ENCODE measurements at places on chromosomes 2 and 18.

GRCh38 chr2:86372641-86373502 is 35.4 kb upstream of the REEP1 start:
- DNase-seq, result peak; percentile 35

DNA sequence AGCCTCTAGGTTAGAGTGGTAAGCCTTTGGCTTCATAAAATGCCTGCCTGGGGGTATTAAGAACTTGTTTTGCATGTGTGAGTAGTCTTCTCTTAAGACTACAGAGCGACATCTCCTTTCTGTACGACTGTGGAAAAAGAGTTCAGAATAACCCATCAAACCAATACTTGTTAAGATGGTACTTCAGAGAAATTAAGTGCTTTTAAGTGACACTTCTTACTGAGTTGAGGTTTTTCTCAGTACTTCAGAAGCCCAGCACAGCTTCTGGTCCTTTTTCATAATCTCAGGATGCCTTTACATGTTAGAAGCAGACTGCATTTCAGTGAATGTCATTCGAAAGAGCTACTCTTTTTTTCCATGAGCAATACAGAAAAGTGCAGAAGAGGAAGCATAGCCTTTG is 10.8 kb downstream of the XRCC5 start:
- DNase-seq, result no peak

- no peak for DNase-seq
Measured at GRCh38 chr2:7523481-7524120, 606.4 kb downstream of the RNF144A start.

- no peak for DNase-seq
Measured at GRCh38 chr2:118779362-118779761, 68.1 kb downstream of the EN1 start.

GRCh38 chr2:203709416-203710040 is 3.1 kb downstream of the CD28 start:
- DNase-seq, result no peak

DNA sequence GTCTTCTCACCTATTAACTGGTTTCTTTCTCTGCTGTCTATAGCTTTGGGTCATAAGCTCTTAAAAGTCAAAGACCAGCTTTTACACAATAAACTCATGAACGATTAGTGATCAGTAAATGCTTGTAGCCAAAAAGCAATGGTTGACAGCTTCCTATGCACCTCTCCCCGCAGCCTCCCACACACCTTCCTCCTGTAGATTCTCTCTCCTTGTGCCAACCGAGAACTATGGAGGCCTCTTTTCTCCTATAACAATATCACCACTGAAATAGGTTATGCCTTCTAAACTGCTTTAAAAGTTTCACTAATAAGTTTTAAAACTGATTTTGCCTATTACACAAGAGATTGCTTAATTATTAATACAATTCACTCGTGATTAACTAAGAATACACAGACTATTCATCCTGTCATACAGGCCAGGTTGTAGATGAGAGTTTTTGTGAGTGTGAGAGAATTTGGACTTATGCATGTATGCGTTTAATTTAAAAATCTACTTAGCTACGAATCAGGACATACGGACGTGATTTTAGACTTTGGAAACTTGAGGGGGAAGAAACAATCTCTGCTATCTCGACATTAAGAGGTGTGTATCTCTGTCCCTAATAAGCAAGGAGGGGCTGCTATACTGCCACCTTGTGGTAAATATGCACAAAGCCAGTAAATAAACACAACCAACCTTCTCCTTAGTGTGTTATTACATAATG is 229.1 kb upstream of the RBBP8 start:
- no peak for DNase-seq

DNA sequence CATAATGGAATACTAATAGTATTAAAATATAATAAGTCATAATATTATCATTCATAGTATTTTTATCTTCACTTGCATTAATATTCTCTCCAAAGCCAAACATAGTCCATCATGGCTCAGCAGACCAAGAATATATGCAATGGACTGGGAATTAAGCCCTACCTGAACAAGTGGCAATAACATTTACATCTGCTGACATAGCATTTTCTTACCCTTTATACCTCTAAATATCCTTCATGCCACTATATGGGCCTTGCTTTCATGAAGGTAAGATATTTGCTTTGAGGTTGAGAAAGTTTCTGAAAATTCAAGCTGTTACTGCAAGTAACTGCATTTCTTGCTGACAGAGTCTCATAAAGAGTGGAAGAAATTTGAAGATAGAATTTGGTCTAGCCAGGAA is 847.4 kb upstream of the GCFC2 start:
- no peak for DNase-seq

DNA sequence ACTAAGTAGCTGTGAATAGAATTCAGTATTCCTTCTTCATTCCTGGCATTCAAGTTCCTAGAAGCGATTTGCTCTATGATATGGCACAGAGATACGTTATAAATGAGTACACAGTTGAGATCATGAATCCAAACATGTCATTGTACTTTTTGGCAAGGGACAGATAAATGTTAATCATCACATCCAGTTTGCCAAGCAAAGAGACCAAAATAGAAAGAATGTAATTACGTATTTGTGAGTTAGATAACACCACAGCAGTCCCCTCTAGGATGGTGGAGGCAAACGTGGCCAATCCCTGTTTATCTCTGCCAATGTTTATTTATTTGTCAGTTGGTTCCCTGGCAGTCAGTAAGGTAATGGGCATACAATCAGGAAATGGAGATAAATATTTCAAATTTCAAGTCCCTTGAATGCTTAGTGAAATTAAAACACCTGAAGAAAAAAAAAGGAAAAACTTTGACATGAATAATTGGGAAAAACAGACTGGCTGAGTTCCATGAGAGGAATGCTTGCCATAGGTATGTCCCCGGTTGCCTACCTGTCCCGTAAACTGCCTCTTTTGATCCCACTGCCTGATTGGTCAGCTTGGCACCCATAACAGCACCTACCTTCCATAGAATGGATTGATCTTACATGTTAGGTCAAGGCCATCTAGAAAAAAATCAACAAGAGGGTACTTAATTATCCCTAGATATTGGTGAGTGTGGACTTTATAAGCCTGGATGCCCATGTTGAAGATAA is 451.1 kb upstream of the NETO1 start:
- DNase-seq, result no peak

GRCh38 chr18:78330766-78331165 is 648.9 kb upstream of the SALL3 start:
- no peak for DNase-seq

DNA sequence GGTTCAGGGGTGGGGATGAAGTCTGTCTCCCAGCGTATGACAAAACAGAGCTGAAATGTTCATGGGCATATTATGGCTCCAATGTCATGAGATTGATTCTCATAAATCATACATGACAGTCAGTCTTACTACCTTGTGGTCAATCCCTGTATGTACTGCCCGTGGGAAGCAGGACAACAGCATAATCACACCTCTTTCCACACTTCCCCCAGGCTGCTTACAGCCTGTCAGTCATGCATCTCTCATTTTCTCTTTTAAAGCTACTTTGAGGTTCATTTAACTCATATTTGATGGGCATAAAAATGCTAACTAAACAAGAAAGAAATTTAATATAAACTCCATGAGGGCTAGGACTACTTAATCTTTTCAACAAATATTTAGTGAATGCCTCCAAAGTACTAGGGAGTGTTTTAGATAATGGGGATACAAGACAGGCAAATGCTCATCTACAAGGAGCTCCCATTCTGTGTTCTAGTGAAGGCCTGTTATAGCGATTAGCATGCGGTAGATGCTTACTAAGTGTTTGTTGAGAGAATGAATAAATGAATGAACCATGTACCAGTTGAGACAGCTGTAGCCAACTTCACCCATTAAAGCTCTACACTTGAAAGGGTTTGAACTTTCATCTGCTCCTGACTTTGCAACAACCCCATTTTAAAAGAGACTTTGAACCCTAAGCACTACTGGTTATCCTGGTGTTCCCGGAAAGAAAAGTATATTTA is 89.1 kb downstream of the ALPK2 start:
- no peak for DNase-seq

DNA sequence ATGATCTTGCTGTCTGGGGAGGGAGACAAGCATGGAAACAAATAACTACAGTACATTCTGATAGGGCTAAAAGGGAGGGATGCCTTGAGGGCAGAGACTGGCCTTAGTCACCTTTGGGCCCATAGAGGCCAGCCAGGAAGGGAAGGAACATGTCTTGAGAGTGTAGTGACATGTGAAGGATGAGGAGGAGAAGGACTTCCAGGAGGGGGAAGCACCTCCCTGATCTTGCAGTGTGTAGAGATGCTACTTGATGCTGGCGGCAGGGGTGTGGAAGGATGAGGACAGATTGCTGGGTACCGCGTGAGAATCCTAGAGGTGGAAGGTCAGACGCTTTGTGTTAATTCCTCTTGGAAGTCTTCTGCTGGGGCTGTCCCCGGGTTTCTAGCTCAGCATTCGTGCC is 13.1 kb downstream of the TET3 start:
- no peak for DNase-seq

GRCh38 chr2:42192652-42193566 is 23.8 kb downstream of the EML4 start:
- DNase-seq, result no peak

DNA sequence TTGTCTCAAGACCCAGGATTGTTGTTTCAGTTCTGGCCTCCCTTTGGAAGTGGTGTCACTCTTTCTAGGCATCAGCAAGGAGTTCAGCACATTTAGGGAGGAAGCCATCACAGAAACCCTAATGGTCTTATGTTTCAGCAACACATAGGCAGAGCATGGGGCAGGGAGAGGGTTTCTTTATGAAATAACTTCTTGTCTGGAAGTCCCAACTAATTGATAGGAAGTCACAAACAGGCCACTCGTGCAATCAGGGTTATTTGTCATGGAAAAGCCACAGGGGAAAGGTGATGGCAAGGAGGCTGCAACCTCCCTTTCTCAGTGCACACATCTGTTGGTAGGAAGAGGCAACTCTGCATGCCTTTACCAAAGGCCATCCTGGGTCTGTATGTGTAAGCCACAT is 103.0 kb downstream of the BCL11A start:
- no peak for DNase-seq

- no peak for DNase-seq
Measured at GRCh38 chr2:109164311-109164710, 35.3 kb downstream of the SH3RF3 start.

DNA sequence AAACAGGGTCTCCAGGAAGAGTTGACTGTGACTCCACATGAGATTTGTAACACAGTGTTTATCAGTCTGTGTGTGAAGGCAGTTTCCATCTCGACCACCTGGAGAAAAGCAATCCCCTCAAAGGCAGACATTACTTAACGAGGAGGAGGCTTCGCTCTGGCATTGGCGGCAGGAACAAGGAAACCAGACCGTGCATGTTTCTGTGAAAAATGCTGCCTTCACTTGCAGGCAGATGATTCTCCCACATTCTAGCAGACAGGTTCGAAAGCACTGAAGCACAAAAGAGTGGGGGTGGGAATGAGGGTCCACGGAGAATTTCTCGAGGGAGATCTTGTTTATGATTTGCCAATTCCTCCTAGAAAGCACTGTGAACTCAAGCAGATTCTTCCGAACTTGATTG is 414.0 kb downstream of the SLC4A3 start:
- DNase-seq, result no peak

GRCh38 chr18:62876828-62877227 is 161.5 kb downstream of the PHLPP1 start:
- no peak for DNase-seq

DNA sequence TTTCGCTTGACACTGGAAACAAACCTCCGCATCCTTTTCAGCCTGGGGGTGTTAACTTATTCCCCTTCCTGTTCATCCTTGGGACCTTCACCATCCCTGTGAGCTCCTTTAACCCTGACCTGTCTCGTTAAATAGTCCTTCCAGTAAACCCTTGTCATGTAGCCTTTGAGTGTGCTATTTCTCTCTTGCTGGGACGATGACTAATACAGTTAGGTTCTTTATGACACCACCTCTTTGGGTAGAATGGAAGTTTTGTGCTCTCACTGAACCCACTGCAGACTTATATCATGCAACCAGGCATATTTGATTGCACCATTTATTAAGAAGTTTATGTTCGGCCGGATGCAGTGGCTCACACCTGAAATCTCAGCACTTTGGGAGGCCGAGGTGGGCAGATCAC is 40.5 kb upstream of the GAREM1 start:
- no peak for DNase-seq

- DNase-seq, result no peak
Measured at GRCh38 chr2:65077898-65078297, 21.7 kb downstream of the CEP68 start.

- peak; percentile 45 for DNase-seq
Measured at GRCh38 chr18:812376-813171, 532 bp upstream of the YES1 start.

DNA sequence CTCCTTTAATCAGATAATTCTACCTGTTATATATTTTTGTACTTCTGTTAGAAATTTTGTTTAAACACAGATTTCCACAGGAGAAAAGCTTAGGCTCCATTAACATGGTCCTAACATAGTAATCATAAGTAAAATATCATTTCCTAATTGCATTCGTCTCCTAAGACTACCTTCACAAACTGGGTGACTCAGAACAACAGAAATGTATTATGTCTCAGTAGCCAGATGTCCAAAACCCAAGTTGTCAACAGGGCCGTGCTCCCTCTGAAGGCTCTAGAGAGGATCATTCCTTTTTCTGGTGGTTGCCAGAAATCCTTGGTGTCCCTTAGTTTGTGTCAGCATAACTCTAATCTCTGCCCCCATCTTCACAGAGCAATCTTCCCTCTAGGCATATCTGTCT is 5.4 kb downstream of the FBXO15 start:
- DNase-seq, result no peak

GRCh38 chr2:112692495-112692911 is 28.3 kb upstream of the NT5DC4 start:
- peak; percentile 94 for DNase-seq

- DNase-seq, result no peak
Measured at GRCh38 chr2:97840198-97840597, 126.8 kb downstream of the ZAP70 start.

- no peak for DNase-seq
Measured at GRCh38 chr2:221473451-221473850, 98.7 kb downstream of the EPHA4 start.

- DNase-seq, result no peak
Measured at GRCh38 chr2:1405967-1406366, 7.3 kb upstream of the TPO start.

- no peak for DNase-seq
Measured at GRCh38 chr2:127411653-127412369, 6.4 kb upstream of the PROC start.

DNA sequence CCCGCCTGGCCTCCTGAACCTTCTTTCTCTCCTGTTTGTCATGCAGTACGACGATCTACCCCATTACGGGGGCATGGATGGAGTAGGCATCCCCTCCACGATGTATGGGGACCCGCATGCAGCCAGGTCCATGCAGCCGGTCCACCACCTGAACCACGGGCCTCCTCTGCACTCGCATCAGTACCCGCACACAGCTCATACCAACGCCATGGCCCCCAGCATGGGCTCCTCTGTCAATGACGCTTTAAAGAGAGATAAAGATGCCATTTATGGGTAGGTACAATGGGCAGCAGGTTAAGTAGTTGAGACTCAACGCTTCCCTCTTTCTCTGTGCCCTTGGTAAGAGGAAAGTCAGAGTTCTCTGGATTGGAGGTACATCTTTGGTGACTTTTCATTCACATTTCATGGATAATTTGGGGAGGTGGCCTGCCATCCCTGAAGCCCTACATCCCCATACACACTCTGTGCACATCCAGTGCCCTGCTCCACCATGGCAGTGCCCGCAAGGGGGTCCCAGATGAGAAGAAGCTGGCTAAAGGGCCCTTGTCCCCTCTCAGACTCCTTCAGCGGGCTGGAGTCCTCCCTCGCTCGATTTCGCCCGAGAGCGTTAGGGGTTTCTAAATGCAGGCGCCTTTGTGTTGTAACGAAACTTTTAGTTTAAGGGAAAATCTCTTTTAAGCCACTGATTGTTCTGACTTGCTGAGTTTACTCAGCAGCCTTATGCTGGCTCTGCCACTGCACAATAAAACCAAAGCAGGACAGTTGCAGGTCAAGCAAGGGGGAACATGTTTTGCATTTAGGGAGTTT is 3.0 kb downstream of the MEIS1 start:
- DNase-seq, result no peak

All from SW 1271 (cell line).